ENCODE measurements at places on chromosomes 6 and 20.

- no peak for ATAC-seq
Measured at GRCh38 chr6:47209632-47210031, 100.1 kb downstream of the TNFRSF21 start.

DNA sequence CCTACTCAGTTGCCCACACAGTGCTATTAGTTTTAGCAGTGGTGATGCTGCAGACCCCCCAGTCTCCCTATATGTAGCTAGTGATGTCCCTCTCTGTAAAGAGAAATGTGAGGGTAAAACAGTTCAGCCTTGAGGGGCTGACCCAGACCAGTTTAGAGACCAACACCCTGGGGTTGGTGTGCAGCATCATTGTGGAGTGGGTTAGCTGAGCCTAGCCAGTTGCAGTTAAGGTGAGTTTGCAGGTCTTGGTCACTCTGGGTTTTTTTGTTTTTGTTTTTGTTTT, 401 bp upstream of the B3GALT4 start:
- ATAC-seq = no peak

- ATAC-seq = no peak
Measured at GRCh38 chr6:132675002-132675401, 16.0 kb upstream of the TAAR1 start.

DNA sequence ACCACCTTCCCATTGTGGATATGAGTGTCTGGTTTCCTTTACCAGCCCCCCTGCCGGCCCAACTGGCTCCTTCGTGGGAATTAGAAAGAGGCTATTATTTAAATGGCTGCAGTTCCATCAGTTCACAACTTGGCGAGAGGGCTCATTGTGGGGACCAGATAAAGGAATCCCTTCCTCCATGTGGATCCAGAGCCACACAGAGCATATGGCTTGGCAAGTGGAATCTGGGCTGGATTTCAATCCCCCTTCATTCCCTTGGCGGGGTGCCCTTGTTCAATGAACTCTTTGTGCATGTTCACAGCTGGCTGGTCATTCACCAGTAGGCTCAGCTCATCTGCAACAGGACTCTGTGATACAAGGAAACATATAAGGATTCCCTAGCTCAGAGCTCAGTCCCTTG, 140.6 kb downstream of the OPN5 start:
- ATAC-seq = no peak

- ATAC-seq = peak; percentile 15
Measured at GRCh38 chr20:53706466-53707370, 113.1 kb upstream of the ZNF217 start.

DNA sequence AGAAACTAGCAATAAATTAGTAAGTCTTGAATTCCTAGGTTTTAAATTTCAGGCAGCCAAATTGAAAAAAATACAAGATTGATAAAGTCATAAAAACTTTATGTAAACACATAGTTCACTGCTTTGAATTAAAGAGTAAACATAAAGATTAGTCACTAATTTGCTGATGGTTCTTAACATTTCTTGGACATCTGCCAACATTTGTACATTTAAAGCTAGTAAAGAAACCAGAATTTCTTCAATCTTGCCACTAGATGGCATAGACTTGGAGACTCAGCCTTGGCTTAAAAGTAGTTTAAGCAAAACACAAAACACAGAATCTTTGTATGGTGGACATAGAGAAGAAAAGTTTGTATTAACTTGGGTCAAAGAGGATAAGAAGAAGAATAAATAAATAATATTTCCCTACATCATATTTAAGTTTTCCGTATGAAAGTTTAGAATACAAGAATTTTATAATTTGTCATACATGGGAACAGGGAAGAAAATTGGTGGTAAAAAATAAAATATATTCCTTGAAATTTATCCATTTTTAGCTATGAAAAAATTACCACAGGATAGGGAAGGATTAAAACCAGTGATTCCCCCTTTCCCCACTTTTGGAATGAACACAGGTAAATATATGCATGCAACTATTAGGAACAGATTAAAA, 41.7 kb upstream of the FAM135A start:
- peak; percentile 44 for ATAC-seq

- ATAC-seq = no peak
Measured at GRCh38 chr6:16049168-16049567, 79.7 kb upstream of the MYLIP start.

DNA sequence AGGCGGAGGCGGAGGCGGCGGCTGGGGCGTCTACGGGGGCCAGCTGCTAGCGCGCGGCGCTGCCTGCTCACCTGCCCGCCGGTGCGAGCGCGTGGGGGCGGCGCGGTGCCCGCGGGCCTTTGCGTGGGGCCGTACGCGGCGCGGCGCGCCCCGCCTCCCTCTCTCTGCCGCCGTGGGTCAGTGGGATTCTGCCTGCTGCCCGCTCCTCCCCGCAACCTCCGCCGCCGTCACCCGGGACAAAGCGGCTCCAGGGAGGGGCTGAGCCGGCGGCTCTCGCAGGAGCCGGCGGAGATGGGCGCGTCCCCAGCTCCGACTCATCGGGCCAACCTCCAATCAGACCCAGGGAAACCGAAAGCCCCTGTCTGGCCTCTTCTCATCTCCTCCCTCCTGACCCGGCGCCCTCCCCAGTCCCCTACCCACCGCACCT, at the start of gene RCAN2:
TSS of gene RCAN2 (minus strand) at position 249 of the 427 bp plus-strand sequence.
- ATAC-seq = peak; percentile 66

GRCh38 chr6:21524201-21524600, 69.3 kb upstream of the SOX4 start:
- ATAC-seq = no peak

DNA sequence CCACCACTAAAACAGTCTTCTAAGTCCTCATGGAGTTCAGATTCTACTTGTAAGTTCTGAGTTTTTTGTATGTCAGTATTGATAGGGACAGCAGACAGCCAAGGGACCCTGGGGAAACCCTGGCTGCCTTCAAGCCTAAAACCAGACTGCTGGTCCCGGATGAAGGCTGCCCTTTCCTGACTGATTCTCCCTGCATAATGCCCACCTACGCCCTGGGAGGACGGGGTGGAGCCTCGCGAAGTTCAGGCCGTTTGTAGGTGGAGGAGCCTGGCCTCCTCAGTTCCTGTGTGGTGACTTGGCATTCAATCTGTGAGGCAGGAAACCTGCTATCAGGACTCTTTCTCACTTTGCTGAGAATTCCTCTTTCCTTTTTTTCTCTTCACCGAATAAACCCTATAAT, 120.3 kb upstream of the LGSN start:
- peak; percentile 59 for ATAC-seq

- peak; percentile 63 for ATAC-seq
Measured at GRCh38 chr20:24955045-24955444, 6.0 kb downstream of the CST7 start.
